ENCODE measurements at places on chromosomes 16 and 17.

DNA sequence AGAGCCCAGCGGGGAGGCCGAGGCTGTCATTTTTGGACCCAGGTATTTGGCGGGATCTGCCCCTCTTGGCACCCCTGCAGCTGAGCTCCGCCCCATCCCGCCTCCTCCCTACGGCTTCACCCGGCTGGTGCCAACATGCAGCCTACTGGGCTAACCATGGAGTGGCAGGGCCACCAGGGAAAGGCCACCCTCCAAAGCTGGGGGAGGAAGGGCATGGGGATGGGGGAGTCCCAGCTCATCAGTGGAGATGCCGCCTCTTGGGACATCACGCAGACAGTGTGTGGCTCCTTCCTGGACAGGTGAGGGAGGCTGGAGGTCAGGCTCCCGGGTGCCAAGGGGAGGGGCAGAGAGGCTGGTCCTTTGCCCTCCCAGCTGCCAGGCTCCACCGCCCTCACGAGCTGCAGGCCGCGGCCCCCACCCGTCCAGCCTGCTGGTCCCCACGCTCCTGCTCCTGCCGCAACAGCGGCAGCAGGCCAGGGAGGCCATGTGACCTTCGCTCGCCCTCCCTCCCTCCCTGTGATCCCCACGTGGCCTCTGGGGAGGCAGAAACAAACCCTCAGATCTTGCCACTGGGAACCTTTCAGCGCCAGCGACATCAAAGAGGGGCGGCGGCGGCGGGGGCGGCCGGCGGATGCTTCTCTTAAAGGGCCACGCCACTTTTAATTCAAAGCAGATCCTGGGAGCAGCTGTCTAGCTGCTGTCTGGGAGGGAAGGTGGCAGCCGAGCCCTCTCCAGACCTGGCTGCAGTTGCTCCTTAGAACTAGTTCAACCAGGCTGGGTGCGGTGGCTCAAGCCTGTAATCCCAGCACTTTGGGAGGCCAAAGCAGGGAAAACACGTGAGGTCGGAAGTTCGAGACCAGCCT lies 6.8 kb upstream of the NOTUM start:
- peak; percentile 73 for DNase-seq

DNA sequence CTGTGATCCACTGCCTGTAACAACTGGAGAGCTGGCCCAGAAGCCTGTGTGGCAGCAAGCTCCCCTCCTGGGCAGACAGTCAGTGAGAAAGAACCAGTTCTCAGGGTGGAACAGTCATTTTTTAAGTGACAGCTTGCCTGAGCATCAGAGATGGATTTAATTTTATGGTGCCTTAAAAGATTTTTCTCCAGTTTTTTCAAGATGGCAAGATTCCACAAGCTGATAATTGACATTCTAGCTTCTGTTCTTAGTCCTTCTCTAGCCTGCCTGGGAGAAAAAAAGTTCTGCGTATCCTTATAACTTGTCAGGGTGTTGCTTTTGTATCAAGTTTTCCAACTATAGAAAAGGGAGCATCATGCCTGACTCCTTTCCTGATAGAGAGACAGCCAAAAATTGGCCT lies 21.2 kb downstream of the CALB2 start:
- no peak for DNase-seq

- no peak for DNase-seq
Observed at GRCh38 chr16:2776500-2777139, 460 bp downstream of the ELOB start.

DNA sequence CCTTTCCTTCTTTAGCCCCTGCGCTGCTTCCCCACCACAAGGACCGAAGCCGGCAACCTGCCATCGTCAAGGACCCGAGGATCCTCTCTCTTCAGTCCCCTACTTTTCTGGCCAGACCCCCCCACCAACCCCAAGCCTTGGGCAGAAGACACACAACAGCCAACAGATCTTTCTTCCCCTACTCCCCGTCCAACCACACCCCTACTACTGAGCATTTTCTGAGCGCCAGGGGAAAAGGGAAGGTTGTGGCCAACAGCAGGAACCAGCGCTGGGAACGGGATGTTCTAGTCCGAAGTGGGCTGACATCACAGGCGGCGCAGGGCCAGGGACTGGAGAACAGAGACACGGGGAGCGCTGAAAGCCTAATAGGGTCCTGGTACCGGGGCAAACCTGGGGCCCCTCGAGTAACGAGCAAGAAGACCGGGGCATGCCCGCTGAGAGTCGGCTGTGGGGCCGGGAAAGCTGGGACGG lies 528 bp downstream of the PER1 start:
- DNase-seq = no peak

- DNase-seq = no peak
Observed at GRCh38 chr17:48477221-48477620, 47.2 kb upstream of the SKAP1 start.

Measured in stimulated activated CD8-positive, alpha-beta memory T cell treated with anti-CD3 and anti-CD28 coated beads, Interleukin-2, amount 100 ng/mL, for 1 hour (primary cell).